Transverse colon (tissue), 4 donors: ENCODE measurements at places on chromosomes 3 and 15. TPM values are rescaled to one million over a fixed set of nuclear protein-coding genes. Genes with fewer than 3 reads are reported as not detected.

GRCh38 chr3:68664276-68664675 lies 268.1 kb downstream of the TAFA4 start:
- no peaks in the 10 kb centered on the region for H3K4me1 ChIP-seq
- H3K4me3 ChIP-seq = no peak overlapping the region
- no peaks in the 10 kb centered on the region for H3K27me3 ChIP-seq
- DNase-seq = no peak

DNA sequence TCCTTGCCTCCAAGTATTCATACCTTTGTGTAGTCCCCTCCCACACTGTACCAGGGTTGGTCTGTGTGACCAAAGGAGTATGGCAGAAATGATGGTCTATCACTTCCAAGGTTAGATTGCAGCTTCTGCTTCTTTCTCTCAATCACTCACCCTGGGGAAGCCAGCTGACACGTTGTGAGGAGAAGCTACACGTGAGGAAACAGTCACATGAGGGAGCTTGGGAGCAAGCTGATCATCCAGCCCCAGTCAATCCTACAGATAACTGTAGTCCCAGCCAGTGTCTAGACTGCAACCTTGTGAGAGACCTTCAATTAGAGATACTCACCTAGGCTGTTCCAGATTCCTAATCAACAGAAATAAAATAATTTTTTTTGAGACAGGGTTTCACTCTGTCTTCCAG lies 6.2 kb upstream of the ZNF774 start:
- H3K27me3 ChIP-seq = no peaks in the 10 kb centered on the region
- no peak overlapping the region for H3K27ac ChIP-seq
- H3K4me3 ChIP-seq = no peak overlapping the region
- DNase-seq = no peak
- no peaks in the 10 kb centered on the region for H3K4me1 ChIP-seq
- no peaks in the 10 kb centered on the region for H3K36me3 ChIP-seq

DNA sequence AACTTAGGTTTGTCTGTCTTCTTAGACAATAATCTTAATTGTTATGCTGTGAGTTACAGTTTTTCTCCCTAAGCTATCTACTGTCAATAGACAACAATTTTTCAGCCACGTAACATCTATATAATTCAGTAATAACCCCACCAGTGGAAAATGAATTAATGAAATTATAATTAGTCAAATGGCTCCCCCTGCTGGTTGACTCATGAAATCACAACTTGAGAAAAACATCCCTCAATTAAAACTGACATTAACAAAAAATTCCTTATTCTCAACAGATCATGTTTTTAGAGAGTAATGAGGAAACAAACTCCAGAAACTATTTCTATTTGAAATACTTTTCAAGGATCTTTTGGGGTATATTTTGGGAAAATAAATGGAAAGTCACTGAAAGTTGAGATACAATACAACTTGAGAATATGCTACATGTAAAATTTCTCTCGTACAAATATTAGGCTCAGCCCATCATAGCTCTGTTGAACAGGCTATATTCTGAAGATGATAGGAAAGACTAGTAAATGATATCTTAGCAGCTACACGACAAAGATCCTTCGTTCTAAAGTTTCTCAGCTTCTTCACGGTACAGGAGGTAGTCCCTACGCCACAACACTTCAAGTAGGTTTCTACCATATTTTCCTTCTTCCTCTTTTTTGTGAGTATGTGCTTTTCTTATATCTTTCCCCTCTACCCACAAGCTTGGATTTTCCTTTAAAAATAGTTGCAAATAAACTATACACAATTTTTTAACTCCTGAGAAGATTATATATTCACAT lies 20.7 kb downstream of the PPP1R2 start:
- DNase-seq = no peak
- H3K27ac ChIP-seq = no peak overlapping the region
- H3K4me1 ChIP-seq = no peaks in the 10 kb centered on the region

DNA sequence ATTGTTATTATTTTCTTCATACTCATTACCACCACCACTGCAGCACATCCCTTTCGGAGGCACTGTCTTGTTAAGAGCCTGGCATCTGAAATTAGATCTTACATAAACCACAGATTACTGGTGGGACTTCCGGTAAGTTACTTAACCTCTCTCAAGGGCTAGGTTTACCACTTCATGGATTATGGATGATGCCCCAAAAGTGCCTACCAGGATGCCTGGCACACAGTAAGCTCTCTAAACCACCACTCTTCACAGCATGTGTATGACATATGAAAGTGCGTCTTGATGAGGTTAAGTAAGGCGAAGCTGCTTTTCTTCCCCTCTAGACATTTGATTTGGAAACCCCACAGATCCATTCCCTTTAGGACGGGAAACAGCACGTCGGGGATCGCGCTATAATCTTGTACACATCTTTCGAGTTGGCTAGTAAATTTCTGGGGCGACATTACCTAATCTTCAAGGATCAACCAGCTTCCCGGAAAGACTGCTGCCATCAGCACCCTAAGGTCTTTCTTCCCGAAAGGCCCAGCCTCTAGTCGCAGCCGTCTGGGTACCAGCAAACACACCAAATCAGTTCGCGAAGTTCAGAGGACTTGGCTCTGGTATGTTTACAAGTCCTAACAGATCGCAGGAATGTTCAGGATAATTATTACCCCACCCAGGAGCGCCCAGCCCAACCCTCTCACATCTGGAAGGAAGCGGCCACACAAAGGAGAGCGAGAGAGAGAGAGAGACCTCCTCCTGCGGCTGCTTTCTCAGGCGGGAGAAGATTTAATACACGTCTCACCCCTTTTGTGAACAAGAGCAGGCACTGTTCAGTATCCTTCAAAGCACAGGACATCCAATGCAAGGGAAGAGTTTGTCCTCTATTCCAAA lies 155.1 kb upstream of the FRMD4B start:
- H3K4me3 ChIP-seq = no peak overlapping the region
- no peak for DNase-seq
- peaks cover 32% of the 10 kb centered on the region for H3K27me3 ChIP-seq
- H3K27ac ChIP-seq = no peak overlapping the region

DNA sequence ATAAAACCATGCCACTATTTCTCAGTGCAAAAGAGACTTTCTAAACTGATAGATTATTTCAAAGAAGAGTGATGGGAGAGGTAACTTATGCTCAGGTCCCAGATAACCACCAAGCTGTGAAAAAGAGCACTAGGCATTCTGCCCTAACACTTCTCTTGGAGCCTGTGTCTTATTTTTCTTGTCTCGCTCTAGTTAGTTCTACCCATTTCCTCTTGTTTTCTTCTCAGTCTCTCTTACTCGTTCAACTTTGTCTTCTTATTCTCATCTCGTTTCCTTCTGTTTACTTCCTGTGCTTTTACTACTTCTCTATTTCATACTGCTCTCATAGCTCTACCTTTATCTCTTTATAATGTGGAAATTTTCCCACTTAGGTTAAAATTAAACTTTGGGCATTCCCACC lies 91.8 kb upstream of the CGNL1 start:
- DNase-seq = no peak
- H3K36me3 ChIP-seq = peaks cover 11% of the 10 kb centered on the region
- H3K4me3 ChIP-seq = no peak overlapping the region
- no peak overlapping the region for H3K27ac ChIP-seq

ANKRD34C gene
- total RNA-seq = not detected

WNT7A gene
- total RNA-seq = not detected

OR5K2 gene
- not detected for total RNA-seq

TRANK1 gene
- 179 TPM for total RNA-seq

CX3CR1 gene
- not detected for total RNA-seq

DNA sequence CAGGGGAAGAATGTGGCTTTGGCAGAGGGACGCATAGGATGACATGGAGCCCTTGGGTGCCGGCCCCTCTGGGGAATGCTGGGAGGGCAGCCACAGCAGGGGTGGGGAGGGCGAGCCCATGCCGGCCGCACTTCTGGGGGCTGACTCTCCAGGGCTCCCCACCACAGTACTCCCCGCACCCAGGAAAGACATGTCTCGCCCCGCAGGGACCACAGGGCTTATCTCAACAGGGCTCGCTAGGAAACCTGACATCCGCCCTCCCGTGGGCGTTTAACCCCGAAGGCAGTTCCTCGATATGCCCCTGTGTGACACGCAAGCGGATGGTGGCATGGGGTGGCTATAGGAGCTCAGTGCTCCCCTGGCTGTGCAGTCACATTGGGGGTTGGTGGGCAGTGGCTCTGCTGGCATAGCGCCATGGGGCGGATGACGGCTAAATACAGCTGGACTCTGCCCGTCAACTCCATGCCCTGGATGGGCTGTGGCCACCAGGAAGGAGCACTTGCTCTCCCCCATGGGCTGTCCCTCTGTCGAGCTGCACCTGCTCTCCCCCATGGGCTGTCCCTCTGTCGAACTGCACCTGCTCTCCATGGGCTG lies 141.4 kb downstream of the ADAMTS17 start:
- no peaks in the 10 kb centered on the region for H3K36me3 ChIP-seq
- no peak overlapping the region for H3K4me3 ChIP-seq
- DNase-seq = no peak
- peaks cover 24% of the 10 kb centered on the region for H3K4me1 ChIP-seq
- H3K27ac ChIP-seq = no peak overlapping the region

- H3K4me3 ChIP-seq = no peak overlapping the region
- no peaks in the 10 kb centered on the region for H3K36me3 ChIP-seq
- no peak for DNase-seq
- peaks cover 3% of the 10 kb centered on the region for H3K4me1 ChIP-seq
- H3K27me3 ChIP-seq = no peaks in the 10 kb centered on the region
Measured at GRCh38 chr3:177906578-177907229, 629.5 kb upstream of the KCNMB2 start.

SKOR1 gene
- not detected for total RNA-seq

DNA sequence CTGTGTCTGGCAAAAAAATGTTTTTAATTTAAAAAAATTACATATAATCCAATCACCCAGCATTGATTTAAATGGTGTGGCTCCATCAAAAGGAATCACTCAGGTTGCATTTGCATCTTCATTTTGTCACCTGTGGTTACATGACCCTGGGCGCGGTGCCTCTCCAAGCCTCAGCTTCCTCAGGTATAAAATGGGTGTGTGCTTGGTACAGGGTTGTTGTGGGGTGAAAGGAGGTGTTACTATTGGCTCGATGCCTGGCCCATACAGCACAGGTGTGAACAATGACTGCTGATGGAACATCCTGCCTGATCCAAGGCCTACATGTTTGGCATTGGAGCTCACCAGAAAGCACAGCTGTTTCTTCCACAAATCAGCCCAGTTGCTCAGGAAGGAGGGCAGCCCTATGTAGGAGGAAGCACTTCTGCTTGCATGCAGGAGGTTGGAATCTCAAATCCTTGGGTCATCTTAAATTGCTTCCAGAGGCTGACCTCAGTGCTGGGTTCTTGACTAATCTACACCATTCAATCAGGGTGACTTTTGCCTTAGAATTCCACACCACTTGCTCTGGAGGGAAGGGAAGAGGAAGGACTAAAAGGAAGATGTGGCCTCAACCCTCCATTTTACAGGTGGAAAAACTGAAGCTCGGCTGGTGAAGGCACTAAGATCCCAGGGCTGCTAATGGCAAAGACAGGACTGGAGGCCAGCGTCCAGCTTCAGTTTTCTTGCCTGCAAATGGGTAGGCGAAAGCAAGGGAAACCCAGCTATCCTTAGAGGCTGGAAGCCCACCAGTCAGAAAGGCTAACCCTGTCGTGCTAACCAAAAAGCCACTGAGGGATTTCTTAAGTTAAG lies 31.7 kb downstream of the BHLHE40 start:
- H3K27me3 ChIP-seq = no peaks in the 10 kb centered on the region
- peaks cover 36% of the 10 kb centered on the region for H3K4me1 ChIP-seq
- peak; percentile 61 for DNase-seq
- H3K27ac ChIP-seq = peak overlapping the region; percentile 9

GRCh38 chr15:39174332-39174731 lies 406.5 kb upstream of the THBS1 start:
- no peaks in the 10 kb centered on the region for H3K27me3 ChIP-seq
- peaks cover 9% of the 10 kb centered on the region for H3K4me1 ChIP-seq
- H3K36me3 ChIP-seq = no peaks in the 10 kb centered on the region
- no peak overlapping the region for H3K27ac ChIP-seq

ANKRD63 gene
- not detected for total RNA-seq

GPR160 gene
- total RNA-seq = 148 TPM

SEMA3G gene
- 1.2 TPM for total RNA-seq

TCF12 gene
- total RNA-seq = 203 TPM

GHSR gene
- not detected for total RNA-seq

DNA sequence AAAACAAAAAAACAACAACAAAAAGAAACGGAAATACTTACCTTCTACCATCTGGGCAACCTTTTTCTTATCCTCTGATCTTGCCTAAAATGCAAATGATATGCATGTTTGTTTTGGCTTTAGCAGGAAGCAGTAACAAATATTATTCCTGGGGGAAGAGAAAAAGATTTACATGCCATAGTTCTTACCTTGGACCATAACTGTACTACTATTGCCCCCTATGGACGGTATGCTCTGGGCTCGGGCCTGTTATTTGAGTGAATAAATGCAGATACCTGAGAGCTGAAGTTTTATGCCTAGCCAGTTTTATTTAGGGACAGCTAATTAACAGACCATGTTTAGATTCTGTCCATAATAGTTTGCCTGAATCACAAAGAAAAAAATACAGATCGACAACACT lies 12.6 kb upstream of the STARD5 start:
- no peaks in the 10 kb centered on the region for H3K36me3 ChIP-seq
- H3K27me3 ChIP-seq = no peaks in the 10 kb centered on the region
- no peak for DNase-seq
- H3K4me1 ChIP-seq = peaks cover 12% of the 10 kb centered on the region
- H3K4me3 ChIP-seq = no peak overlapping the region
- no peak overlapping the region for H3K27ac ChIP-seq

PLSCR2 gene
- 1.3 TPM for total RNA-seq

GRCh38 chr15:58528188-58528870 lies 96.5 kb downstream of the LIPC start:
- H3K36me3 ChIP-seq = no peaks in the 10 kb centered on the region
- H3K4me1 ChIP-seq = no peaks in the 10 kb centered on the region
- DNase-seq = peak; percentile 38
- peak overlapping the region; percentile 54 for H3K27ac ChIP-seq
- no peaks in the 10 kb centered on the region for H3K27me3 ChIP-seq

DNA sequence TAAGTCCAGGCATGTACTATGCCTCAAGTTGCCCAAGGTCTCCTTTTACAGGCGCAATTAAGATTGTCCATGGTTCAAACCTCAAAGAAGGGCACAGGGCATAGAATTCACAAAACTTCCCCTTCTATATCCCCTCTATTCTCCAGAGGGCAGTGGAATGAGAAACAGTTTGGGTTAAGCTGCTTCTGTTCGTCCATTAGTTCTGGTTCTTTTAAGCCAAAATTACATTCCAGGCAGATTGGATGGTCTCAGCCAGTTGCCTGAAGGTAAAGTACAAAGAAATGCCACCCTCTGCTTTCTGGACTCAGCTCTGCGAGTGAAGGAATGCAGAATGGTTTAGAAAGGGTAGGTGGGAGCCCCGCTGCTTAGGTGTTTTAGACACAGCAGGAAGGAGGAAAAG lies 200.7 kb downstream of the GREM1 start:
- DNase-seq = no peak
- H3K27ac ChIP-seq = no peak overlapping the region
- H3K36me3 ChIP-seq = no peaks in the 10 kb centered on the region
- no peak overlapping the region for H3K4me3 ChIP-seq
- no peaks in the 10 kb centered on the region for H3K27me3 ChIP-seq
